Glutamatergic neuron (in vitro differentiated cells): ENCODE measurements at places on chromosomes 5 and 9.

DNA sequence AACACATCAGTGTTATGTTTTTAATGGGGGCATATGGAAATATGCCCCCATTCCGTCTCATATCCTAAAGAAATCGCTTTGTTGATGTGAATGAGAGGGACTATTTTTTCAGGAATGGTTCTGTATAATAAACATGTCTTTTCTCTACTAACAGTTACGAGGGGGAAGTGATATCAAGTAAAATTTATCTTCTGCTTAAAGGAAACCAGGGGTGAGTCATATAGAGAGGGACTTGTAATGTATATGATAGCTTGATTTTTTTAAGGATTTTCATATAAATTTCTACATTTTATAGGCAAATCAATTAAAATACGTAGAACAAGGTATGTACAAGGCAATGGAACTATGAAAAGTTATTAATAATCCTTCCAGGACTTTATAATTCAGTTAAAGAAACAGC is 207.1 kb downstream of the SEMA5A start:
- no peak for DNase-seq

DNA sequence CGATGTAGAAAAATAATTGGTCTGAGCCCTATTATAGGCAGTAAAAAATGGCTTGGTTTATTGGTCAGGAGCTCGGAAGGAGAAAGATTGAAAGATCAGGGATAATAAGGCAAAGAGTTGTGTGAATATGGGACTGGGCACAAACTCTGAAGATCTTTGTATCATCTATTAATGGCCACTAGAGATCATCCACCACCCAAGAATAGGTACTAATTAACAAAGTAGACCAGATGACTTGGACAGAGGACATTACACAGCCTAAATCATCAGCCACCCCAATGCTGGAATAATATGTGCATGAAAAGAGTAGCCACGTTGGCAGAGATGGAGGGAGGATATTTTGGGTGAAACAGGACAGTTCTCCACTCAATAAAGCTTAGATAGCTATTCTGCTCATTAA is 364.1 kb downstream of the EFNA5 start:
- no peak for DNase-seq

DNA sequence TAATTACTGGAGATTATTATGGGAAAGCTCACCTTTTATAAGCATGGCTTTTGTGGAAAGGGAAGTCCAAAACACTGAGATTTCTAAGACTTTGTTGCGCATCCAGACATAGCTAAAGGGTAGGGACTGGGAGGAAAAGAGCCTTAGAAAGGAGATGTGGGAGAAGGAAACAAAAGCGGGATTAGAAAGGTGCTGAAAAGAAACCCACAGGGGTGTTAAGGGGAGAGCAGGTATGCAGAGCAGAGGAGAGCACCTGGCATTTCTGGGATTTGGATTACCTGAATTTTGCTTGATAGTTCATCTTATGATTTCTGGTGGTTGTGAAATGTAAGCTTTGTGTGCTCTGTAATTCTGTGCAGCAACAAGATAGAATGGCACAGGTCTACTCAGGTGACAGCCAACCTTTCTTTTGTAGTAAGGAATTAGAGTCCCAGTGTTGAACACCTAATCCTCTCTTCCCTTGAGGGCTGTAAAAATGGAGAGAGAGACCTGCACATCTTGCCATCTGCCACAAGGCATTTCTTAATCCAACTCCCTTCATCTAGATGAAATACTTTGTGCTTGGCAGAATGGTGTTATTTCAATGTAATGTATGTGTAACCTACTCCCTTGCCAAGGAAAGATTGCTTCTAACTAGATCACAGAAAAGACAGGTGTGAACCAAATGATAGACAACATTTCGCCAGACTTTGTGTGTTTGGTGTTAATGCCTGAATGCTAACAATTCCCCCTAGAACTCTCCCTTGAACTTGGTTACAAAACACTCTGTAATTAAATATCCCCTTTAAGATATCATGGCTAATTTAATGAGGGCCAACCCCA is 47.4 kb downstream of the ATPSCKMT start:
- DNase-seq: no peak

- DNase-seq: no peak
Observed at GRCh38 chr5:68544648-68545552, 329.3 kb downstream of the PIK3R1 start.

- DNase-seq: no peak
Observed at GRCh38 chr5:1437226-1437829, 7.9 kb downstream of the SLC6A3 start.

DNA sequence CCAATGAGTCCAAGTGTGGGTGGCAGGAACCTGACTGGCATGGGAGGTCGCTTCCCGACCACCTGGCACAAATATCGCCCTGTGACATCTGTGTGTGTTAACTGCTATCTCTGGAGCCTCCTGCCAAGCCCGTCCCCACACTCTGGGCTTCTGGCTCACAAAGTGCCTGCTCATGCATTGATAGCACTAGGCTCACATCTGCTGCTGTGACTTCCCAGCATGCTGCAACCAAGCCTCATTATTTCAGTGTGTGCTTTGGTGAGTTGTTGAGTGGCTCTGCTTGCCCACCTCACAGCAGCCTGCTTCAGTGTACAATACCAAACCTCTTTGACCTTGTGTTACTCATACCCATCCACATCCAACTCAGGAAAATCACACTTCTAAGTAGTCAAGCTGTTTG is 139.8 kb downstream of the APBA1 start:
- peak; percentile 53 for DNase-seq

GRCh38 chr5:78985725-78986223 is 664 bp upstream of the ARSB start:
- DNase-seq: peak; percentile 24

DNA sequence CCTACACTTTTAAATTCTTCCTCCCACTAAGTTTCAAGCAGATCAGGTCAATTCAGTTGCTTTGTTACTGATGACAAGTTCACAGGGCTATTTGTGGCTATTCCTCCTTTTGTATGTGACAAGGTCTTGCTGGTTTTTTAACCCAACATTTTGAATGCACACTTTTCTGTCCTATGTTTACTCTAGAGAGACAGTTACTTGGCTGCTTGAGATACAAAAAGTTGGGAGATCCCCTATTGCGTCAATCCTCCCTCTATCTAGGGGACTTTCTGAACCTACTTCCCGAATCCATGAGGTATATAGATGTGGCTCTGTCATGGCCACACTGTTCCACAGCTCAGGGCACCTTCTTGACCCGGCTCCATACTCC is 386.7 kb downstream of the NTRK2 start:
- DNase-seq: no peak

- DNase-seq: no peak
Observed at GRCh38 chr9:6014670-6015270, 654 bp downstream of the RANBP6 start.

- DNase-seq: no peak
Observed at GRCh38 chr9:5922192-5922591, 31.5 kb downstream of the MLANA start.

- DNase-seq: no peak
Observed at GRCh38 chr9:14027116-14027800, 286.7 kb downstream of the NFIB start.

- no peak for DNase-seq
Observed at GRCh38 chr5:118651002-118651401, 337.3 kb downstream of the DTWD2 start.

- no peak for DNase-seq
Observed at GRCh38 chr5:135396459-135397055, 2.5 kb downstream of the MACROH2A1 start.

DNA sequence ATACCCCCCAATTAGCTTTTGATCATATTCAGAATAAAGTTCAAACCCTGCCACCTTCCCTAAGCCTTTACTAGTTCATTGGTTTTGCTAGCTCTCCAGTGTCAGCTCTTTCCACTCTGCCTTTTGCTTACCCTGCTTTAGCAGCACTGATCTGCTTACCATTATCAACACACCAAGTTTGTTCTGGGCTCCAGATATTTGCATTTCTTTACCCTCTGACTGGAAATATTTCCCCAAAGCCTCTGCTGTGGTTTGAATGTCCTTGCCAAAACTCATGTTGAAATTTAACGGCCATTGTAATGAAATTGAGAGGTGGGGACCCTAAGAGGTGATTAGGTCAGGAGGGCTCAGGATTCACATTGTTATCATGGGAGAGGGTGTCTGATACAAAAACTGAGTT is 99.5 kb downstream of the GCNT1 start:
- no peak for DNase-seq

DNA sequence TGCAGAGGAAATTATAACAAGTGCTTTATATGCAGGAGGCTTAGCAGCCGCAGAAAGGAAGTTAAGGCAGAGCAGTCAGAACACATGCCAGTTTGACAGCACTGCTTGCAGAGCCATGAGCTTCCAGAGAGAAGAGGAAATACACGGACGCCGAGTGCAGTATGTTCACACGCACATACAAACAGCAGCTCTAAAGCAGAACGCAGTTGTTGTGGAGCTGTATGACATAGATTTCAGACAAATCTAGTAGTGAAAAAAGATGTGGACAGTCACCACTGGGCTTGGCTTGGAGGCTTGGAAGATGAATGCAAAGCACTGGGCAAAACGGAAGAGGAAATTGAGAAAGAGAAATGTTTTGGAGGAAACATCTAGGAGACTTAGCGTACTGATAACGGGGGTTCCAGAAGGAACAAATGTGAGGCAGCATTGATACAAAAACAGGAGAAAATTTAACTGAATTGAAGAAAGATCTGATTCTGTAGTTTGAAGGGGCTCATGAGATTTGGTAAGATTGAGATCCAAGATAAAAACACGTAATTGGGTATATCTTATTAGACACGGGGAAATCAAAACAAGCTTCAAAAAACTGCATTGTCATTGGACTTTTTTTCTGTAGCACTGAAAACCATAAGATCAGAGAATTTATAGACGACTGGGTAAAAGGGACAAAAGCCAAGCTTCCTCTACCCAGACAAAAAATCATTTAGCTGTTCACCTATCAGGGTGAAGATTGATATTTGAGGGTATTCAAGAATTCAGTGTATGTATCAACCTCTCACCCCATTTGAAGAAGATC is 19.6 kb upstream of the ROPN1L start:
- no peak for DNase-seq

- peak; percentile 37 for DNase-seq
Observed at GRCh38 chr9:130200038-130200849, 28.0 kb downstream of the NCS1 start.

GRCh38 chr5:130151239-130151638 is 247.0 kb downstream of the CHSY3 start:
- no peak for DNase-seq

GRCh38 chr5:174877987-174878386 is 153.6 kb downstream of the MSX2 start:
- DNase-seq: no peak

DNA sequence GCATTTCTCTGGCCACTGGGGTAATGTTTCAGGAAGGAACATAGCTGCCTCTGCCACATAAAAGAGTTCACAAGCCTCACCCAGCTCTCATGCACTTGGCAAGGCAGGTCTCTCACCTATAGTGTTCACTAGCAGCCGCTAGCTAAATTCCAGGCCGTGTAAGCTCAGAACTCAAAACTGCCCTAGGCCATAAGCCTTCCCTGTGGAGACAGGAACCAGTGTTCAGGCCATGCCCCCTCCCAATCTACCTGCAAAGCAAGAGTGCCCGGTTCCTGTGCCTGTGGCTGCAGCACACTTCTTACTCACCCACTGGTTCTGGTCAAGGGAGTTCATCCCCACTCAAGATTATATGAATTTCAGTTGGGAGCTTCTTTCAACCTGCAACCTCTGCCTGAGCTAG is 60.7 kb upstream of the ZNF169 start:
- no peak for DNase-seq

DNA sequence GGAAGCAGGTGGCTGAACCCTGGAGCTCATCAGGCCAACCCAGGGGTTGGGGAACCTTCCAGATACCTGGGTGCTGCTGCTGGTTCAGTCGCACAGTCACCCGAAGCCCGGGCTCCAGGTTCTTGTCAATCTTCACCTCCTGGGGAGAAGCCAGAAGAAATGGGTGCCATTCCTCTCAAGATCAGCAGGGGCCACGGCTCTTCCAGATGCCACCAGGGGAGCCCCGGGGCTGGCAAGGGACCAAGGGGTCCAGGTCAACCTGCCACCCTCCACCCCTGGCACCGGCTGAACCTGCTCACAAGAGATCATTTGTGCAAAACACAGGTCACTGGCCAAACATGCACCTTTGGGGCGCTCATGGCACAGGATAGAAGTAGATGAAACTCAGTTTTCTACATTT is 4.7 kb downstream of the SPOUT1 start:
- DNase-seq: no peak

DNA sequence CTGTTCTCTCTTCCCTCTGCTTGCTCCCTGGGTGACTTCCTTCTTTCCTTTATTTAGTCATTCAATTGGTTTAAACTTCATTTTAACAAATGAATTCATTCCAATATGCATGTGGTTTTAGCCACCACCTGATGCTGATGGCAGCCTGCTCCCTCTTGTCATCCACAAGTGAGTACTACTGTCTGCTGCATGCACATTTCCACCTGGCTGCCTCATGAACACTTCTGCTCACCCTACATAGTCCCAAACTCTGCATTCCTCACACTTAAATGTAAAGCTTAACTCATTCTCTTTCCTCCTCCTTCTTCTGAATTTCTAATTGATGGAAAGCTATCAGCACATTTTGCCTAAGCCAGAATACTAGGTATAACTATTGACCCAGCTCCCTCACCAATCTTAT is 184.7 kb upstream of the ZNF462 start:
- no peak for DNase-seq

DNA sequence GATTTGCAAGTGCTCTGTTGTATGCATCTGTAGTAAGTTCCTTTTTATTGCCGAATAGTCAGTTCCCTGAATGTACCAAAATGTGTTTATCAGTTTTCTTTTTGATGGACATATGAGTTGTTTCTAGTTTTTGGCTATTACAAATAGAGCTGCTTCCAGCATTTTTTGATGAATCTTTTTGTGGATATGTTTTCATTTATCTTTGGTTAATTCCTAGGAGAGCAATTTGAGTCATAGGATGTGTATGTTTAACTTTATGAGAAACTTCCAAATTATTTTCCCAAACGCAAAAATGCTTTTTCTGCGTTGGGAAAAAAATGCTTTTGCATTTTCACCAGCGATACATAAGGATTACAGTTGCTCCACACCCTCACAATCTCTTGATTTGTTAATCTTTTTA is 287.7 kb downstream of the FER start:
- no peak for DNase-seq

DNA sequence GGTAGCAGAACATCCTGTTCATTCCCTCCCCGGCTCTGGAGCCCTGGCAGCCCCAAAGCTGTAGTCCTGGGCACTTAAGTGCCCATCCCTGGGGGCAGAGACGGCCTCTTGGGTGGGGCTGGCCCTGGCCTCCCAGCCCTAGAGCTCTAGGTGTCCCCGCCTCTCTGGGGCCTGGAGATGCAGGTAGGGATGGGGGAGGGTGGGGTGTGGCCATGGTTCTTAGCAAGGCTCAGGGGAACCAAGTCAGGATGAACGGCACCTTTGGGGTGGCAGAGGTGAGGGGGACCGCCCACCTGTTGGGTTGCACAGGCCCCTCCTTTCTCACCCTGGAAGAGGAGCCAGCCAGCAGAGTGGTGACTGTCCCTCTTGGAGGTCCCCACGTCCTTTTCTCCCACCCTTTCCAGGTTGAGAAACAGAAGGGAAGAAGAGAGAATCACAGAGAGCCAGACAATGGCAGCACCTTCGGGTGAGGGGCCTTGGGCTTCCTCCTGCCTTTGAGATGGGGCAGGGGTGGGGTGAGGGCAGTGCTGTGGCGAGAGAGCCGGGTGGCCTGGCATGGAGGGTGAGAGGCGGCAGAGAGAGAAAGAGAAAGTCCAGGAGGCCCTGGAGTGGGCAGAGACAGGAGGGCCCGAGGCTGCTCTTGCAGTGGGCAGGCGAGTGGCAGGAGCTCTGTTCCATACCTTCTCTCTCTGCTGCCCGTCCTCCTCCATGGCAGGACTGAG is 2.3 kb downstream of the CRAT start:
- DNase-seq: no peak
